SJSA1 (cell line): ENCODE measurements at places on chromosomes 11 and 22.
A peak's percentile ranks its signal among the peaks of the same experiment; 100 is the strongest.

GRCh38 chr22:44807915-44808690 lies 55.7 kb downstream of the ARHGAP8 start:
- no peak for DNase-seq

DNA sequence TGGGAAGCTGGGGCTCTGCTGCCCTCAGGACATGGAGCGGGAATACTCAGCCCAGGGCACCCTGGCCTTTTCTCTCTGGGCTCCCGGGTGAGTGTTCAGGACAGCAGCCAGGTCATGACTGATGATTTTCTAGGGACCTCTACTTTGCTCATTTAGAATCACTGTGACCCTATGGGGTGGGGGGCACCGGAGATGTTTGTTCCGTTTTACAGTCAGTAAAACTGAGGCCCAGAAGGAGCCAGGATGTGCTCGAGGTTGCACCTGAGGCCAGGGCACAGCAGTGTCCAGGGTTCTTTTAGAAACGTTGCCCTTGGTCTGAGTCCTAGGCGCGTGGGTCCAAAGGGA lies 48.1 kb downstream of the SMIM38 start:
- DNase-seq = no peak

DNA sequence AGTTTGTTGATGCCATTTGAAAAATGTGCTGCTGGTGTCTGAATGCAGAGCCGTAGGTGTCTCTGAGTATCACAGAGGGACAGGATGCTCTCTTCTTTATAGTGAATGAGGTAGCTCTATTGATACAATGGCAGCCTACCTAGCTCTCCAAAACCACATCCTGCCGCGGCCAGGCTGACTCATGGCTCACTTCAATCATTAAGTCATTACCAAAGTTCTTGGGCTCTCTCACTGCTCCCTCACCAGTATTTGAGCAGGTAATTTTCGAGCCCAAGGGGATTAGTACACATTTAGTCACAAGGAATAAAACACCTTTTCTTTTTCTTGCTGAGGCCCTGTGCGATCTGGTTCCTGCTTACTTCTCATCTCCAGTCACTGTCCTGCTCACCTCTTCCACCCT lies 509.0 kb upstream of the LARGE1 start:
- no peak for DNase-seq

DNA sequence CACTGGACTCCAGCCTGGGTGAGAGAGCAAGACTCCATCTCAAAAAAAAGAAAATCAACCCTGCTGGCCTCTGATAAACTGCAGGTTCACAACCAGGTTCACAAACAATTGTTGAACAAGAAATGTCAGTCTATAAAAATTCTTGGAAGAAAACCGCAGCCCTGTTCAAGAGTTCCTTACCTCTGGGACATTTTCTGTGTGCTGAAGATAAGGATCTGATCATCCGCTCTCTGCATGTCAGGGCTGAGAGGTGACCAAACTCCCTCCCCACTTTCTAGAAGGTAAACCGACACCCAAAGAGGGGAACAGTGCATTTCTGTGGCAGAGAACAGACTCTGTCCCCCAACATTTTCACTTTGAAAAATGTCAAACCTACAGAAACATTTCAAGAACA lies 4.2 kb upstream of the UPK3A start:
- no peak for DNase-seq

DNA sequence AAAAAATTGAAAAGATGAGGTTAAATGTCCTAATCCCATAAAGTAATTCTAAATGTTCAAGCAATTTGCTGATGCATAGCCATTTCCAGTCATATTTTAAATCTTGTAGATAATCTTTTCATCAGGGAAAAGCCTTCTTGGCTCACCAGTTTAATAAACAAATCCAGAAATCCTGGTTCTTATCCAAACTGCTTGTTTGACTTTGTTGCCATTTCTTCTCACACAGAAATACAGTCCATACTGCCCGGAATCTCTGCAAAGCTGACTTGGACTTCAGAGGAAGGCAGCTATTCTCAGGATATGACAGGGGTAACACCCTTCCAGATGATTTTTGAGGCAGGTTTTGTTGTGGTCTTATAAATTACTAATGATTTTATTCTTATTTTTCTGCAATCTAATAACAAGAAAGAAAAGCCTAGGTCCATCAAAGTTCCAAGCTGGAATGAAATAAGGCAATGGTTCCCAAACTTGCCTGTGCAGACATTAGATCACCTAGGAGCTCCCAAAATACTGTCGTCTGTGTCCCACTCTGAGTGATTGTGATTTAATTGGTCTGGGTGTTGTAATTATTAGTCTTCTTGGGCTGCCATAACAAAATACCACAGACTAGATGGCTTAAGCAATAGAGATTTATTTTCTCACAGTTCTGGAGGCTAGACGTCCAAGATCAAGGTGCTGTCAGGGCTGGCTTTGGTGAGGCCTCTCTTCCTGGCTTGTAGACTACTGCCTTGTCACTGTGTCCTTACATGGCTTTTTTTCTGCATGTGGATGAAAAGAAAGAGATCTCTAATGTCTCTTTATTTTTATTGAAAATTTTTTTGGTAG lies 55.1 kb upstream of the RCE1 start:
- no peak for DNase-seq

DNA sequence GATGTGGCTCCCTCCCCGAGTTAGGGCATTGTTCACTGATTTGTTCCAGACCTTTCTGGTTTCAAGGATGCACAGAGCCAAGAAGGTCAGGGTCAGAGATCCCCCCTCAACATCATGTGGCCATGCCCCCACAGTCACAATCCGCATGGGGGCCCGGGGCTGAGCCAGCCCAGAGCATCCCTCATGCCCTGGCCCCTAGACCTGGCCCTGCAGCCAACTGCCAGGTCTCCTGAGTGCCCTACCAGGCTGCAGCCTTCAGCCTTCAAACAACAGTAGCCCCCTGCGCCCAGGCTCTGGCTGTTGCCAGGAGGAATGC lies 142.4 kb downstream of the CRYBB2 start:
- DNase-seq = no peak

DNA sequence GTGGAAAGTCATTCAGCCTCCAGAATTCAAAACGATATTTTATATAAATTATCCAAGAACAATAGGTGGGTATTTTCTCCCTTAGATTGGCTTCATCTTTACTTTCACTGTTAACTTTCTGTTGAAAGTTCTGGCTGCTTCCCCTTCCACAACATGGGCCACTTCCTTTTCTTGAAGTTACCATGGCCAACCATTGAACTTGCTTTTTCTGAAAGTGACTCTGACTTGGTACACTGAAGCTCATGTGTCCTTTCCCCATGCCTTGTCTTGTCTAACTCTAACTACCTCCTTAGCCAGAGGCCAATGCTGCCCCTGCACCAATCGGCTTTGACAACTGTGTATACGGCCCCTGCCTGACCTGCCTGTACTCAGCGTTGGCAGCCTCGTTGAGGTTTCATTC lies 225.2 kb downstream of the FAT3 start:
- no peak for DNase-seq

DNA sequence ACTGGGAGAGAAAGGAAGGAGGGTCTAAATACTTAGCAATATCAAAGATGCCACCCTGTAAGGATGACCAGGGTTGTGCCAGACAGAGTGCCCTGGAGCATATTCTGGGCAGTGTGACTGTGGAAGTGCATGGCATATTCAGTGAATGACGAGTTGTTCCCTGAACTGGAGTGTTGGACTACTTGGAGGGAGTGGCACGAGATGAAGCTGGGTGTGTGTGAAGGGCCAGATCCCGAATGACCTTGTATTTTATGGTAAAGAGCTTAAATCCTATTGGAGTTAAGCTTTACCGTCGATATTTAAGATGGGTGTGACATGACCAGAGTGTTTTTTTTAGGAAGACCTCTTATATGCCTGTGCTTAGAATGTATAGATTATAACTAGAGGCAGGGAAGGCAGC lies 48.8 kb downstream of the STIM1 start:
- peak; percentile 33 for DNase-seq

- DNase-seq = no peak
These were observed 72.7 kb upstream of the NARS2 start for GRCh38 chr11:78647266-78647915.

- no peak for DNase-seq
These were observed 5.8 kb downstream of the ARHGAP1 start for GRCh38 chr11:46694607-46695006.

DNA sequence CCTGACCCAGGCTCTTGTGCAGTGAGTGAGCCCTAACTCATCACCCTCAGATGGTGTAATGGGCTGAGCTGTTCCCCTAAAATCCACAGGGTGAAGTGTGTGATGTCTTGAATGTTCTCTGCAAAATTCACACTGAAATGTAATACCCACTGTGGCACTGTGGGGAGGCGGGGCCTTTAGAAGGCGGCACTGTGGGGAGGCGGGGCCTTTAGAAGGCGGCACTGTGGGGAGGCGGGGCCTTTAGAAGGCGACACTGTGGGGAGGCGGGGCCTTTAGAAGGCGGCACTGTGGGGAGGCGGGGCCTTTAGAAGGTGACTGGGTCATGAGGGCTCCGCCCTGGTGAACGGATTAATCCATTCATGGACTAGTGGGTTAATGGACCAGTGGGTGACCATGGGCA lies 33.0 kb downstream of the CHID1 start:
- no peak for DNase-seq

GRCh38 chr11:36478700-36479329 lies 31.3 kb downstream of the TRAF6 start:
- no peak for DNase-seq

DNA sequence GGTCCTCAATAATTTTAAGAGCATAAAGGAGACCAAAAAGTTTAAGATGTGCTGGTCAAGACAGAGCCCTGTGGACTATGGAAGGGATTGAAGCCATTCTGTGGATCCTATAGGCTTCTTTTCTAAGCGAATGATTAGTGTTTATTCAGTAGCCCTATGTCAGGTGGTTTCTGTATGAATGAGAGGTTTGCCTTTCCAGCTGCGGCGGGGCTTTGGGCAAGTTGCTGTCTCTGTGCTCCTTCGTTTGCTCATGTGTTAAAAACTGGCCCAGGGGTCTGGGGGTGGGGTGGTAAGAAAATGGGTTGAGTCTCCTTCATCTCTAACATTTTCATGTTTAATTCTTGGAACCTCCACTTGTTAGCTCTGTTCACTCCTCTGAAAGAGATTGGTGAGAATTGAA lies 105.3 kb downstream of the PTPRJ start:
- no peak for DNase-seq

DNA sequence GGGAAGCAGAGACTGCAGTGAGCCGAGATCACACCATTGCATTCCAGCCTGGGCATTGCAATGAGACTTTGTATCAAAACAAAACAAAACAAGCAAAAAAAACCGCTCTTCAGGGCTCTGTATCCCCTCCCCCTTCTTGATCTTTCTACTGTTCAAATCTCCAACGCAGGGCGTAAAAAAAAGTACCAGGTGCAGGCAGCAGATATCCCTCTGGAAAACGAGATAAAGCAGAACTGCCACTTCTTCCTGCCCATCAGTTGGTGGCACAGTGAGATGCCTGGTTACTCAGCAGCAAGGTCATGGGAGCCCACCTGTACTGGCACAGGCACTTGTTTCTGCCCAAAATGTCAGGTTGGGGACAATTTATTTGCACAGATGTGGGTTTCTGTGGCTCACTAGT lies 11.2 kb downstream of the CCS start:
- DNase-seq = no peak

DNA sequence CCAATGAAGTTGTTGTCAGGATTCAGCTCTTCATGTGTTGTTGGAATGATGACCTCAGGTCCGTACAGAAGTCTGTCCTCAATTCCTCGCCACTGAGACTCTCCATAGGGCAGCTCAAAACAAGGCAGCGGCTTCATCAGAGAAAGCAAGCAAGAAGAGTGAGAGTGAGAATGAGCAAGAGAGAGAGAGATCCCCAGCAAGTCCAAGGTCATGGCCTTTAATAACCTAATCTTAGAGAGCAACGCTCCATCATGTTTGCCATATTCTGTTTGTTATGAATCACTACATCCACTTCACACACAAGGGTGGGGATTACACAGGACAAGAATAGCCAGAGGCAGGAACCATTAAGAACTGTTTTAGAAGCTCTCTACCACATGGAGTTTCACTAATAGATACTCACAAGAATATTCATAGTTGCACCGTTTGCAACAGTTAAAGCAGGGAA lies 23.3 kb upstream of the MMP7 start:
- no peak for DNase-seq

DNA sequence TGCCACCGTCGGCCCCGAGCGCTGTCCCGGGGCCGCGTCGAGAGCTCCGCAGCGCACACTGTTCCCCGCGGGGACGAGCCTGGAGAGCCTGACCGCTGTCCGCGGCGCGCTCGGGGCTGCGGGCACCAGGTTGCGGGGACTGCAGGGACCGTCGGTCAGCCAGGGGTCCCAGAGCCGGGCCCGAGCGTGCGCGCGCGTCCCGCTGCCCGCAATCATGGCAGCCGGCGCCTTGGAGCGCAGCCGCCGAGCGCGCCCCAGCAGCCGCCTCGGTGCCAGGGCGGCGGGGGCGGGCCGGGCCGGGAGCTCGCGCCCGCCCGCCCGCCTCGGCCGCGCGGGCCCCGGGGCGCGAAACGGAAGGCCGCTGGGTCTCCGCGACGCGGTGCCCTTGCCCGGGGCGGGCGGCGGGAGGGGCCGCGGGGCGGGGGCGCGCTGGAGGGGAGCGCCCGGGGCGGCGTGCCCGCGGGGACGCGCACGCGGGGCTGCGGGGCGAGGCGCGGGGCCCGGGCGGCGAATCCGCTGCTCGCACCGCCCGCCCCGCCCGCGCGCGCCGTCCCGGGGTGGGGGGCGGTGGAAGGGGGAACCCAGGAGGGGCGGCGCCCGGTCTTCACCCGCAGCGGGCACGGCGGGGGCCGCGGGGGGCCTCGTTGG lies 79.4 kb upstream of the PPARA start:
- peak; percentile 77 for DNase-seq
